Stimulated activated CD8-positive, alpha-beta memory T cell treated with anti-CD3 and anti-CD28 coated beads, Interleukin-15, amount 100 ng/mL, for 4 hours (primary cell): ENCODE measurements at places on chromosomes 1 and 21.

GRCh38 chr1:208535511-208535910, 291.3 kb upstream of the PLXNA2 start:
- DNase-seq = no peak

GRCh38 chr1:4017636-4018365, 117.7 kb upstream of the C1orf174 start:
- DNase-seq = no peak

GRCh38 chr21:18803624-18804023, 400.0 kb upstream of the TMPRSS15 start:
- DNase-seq = no peak

- no peak for DNase-seq
Measured at GRCh38 chr1:24857507-24858133, 72.5 kb downstream of the RUNX3 start.

- no peak for DNase-seq
Measured at GRCh38 chr21:42848932-42849758, 30.2 kb downstream of the WDR4 start.

DNA sequence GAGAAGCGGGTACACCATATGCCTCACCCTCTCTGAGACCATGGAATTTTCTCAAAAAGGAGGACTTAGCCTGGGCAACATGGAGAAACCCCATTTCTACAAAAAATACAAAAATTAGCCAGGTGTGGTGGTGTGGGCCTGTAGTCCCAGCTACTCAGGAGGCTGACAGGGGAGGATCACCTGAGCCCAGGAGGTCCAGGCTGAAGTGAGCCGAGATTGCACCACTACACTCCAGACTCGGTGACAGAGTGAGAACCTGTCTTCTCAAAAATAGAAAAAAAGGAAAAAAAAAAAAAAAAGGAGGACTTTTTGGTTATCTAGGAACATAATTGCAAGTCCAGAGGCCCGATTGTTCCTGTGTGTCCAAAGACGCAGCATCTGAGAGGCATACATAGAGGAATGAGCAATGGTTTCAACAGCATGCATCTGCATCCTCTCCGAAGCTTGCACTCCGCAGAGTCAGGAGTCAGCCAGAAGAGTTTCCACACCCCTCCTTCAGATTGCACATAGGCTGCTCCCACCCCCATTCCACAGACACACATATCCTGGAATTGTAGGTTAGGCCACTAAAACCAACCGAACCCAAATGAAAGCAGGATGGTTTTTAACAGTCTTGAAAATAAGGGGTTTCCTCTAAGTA, 2.5 kb upstream of the TBX15 start:
- no peak for DNase-seq
